ENCODE measurements at places on chromosomes 16 and 17. TPM values are rescaled to one million over a fixed set of nuclear protein-coding genes. Genes with fewer than 3 reads are reported as not detected.
A peak's percentile ranks its signal among the peaks of the same experiment; 100 is the strongest.

The SPDYE4 gene
- not detected for total RNA-seq

The ZMYND15 gene
- total RNA-seq, result not detected

The ZSCAN10 gene
- total RNA-seq, result not detected

The ASPA gene
- total RNA-seq, result 6.3 TPM

The MAF gene
- 33.2 TPM for total RNA-seq

- DNase-seq, result no peak
Observed at GRCh38 chr16:71626858-71627213, 852 bp downstream of the MARVELD3 start.

DNA sequence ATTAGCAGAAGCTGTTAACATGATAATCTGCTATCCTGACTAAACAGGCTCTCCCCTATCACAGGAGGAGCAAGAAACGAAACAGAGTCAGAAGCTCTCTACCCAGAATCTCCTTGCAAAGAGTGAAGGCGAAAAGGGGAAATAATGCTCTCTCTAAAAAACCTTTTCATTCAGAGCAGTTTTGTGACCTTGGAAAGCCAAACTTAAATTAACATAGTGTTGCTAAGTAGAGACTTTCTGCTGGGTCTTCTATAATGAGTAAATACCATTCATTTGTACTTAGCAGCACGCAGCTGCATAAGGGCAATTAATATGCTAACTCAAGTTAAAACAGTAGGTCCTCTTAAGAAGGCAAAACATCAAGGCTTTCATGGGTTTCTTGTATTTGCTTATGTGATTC lies 101.7 kb upstream of the GPR139 start:
- DNase-seq, result no peak

GRCh38 chr16:30464078-30464477 lies 8.5 kb upstream of the ITGAL start:
- DNase-seq, result no peak

DNA sequence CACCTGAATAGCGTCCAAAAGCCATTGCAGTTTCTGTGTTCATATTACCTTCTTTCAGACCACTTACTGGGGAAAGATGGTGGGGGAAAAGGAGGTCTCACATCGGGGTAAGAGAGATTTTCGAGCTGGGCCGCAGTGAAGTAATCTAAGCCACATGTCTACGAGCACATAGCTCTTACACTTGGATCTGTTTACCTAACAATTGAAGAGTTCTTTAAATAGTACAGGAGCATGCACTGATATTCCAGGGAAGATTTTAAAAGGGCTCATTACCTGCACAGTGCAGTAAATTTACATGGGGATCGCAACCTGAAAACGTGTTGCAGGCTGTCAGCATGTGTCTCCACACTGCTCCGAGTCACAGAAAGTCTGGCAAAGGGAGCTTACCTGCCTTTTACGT lies 12.6 kb downstream of the MAF start:
- DNase-seq, result no peak

DNA sequence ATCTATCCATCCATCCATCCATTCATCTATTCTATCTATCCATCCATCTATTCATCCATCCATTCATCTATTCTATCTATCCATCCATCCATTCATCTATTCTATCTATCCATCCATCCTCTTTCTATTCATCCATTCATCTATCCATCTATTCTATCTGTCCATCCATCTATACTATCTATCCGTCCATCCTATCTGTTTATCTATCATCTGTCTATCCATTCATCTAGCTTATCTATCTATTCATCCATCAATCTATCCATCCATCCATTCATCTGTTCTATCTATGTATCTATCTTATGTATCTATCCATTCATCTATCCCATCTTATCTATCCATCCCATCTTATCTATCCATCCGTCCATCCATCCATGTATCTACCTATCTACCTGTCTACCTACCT lies 8.8 kb downstream of the RNF213 start:
- DNase-seq, result no peak

DNA sequence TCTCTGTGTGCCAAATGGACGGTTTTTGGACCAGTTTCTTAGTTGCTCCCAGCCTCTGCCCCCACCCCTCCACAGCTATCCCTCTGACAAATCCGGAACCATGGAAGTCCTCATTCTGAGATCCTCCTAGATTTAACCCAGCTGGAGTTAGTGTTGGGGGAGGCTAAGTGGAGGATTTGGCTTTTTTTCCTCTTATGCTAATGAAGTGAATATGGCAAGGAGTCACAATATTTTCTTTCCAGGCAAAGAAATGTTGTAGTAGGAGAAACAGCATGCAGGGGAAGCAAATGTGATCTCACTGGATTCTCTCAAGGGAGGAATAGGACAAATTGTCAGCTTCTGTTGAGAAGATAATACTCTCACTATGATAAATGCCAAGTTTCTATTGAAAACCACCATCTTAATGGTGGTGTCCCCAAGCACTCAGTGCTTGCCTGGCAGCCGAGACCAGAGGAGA lies 159.5 kb downstream of the MSI2 start:
- peak; percentile 88 for DNase-seq

DNA sequence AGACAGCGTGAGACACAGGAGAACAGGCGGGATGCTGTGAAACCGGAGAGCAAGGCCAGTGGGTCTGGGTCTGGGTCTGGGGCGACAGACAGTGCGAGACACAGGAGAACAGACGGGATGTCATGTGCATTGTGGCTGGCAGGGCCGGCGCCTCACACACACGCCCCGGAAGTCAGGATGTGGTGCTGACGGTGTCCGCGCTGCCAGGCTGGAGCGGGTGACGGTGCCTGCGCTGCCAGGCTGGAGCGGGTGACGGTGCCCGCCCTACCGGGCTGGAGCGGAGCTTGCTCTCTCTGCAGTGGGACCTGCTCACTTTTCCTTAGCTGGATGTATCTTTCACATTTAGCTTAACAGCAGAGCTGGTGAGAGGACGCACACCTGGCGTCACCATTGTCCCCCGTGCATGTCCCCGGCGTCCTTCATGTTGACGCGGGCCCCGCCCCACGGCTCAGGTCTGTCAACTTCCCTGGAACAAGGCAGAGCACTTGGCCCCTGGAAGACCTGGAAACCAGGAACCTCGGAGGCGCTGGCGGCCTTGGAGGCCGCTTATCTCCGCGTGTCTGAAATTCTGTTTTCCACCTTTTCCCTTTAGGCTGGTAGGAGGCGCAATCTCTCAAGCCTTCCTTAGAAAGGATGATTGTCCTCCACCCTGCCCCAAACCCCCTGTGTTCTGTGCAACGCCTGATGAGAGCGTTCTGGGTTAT lies 43.0 kb upstream of the ZNF750 start:
- DNase-seq, result no peak

DNA sequence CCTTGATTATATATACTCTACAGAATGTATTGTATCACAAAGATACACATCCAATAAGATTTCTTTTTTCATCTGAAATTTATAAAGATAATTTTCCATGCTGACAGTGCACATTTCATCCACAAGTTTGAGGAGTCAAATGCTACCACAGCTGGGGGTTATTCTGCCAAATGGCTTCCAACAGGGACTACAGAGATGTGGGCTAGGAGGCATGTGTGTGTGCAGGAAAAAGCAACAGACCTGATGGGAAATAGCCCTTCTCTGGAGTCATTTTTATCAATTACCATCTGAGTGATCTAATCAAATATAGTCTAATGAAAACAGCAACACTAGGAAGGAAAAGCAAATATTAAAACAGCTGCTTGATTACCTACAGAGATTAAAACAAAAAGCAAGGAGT lies 290.5 kb downstream of the CEP112 start:
- DNase-seq, result no peak

- DNase-seq, result no peak
Observed at GRCh38 chr17:39737760-39738567, at the start of gene GRB7. TSS of gene GRB7 (plus strand) at chr17:39737938. CDS start at chr17:39742302, 4,364 bp downstream.

Data from umbilical cord (tissue), 2 donors.